ENCODE measurements at places on chromosomes 2 and 18.

DNA sequence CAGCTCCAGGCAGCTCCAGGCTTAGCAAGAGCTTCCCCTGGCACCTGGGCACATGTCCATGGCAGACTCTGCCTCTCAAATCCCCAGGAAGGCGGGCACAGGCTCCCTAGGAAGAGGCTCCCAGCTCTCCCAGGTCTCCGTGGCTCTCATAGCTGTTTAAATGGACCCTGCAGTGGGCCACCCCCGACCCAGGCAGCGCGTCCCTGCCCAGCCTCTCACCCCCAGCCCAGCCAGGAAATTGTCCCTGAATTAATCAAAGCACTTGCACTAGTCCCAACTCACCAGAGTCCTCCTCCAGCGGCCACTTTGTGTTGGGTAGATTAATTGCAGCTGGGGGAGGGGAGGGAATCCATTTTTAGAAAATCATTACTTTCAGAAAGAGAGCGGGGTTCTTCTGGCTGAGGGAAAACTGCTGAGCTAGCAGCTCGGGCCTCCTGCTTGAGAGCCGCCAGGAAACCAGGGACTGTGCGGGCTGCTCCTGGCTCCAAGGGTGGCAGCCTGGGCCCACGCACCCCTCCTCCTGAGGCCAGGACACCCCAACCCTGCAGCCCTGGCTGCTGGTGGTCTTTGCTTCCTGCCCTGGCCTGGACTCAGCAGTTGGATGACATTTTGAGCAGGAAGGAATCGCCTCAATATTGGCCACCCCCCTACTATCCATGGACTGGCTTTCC lies 36.0 kb downstream of the SMAD7 start:
- no peak for DNase-seq

DNA sequence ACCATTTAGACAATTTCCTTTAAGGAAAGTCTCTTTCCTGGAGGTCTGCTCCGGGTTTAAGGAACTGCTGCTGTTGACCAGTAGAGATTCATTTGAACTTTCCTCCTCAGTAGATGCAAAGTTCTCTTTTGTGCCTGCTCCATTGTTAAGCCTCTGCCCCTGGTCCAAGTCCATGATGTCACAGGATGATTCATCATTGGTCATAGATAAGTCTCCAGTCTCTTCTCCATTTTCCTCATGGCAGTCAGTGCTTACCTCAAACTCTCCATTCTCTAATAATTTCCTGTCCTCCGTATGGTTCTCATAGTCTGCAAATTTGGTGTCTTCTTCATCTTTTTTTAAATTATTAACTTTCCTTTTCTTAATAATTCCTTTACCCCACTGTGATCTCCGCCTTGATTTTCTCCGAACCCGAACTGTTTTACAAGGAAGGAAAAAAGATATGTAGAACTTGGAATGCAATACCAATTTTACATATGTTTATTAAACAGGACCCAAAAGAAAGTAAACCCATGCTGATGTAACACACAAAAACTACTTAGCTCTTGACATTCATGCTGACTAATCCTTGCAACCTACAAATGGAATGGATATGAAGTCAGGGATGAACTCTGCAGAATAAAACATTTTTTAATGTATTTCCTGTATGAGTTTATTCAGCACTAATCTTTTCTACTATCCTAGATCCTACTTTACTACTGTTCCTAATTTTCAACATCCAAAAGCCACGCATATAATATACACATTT lies 169.1 kb downstream of the ATAD2B start:
- no peak for DNase-seq

- DNase-seq: no peak
Observed at GRCh38 chr2:86441882-86442641, 891 bp downstream of the KDM3A start.

GRCh38 chr18:60646725-60647124 lies 274.1 kb upstream of the MC4R start:
- no peak for DNase-seq

DNA sequence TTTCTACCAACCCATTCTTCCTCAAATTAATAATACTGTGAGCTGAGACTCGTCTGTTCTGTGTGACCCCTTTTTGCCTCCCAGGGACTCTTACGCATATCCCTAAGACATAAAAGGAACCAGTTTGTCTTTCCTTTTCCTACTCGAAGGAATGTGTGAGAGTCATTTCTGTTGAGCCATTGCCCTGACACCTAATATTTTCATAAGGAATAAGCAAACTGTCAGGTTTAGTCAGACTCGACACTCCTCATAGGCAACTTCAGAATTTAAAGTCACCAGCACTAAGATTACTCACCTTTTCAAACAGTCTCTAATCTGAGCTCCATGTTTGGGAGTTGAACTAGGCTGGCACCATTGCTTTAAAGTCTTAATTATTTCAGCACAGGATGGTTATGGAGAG lies 305.5 kb downstream of the IKZF2 start:
- no peak for DNase-seq

DNA sequence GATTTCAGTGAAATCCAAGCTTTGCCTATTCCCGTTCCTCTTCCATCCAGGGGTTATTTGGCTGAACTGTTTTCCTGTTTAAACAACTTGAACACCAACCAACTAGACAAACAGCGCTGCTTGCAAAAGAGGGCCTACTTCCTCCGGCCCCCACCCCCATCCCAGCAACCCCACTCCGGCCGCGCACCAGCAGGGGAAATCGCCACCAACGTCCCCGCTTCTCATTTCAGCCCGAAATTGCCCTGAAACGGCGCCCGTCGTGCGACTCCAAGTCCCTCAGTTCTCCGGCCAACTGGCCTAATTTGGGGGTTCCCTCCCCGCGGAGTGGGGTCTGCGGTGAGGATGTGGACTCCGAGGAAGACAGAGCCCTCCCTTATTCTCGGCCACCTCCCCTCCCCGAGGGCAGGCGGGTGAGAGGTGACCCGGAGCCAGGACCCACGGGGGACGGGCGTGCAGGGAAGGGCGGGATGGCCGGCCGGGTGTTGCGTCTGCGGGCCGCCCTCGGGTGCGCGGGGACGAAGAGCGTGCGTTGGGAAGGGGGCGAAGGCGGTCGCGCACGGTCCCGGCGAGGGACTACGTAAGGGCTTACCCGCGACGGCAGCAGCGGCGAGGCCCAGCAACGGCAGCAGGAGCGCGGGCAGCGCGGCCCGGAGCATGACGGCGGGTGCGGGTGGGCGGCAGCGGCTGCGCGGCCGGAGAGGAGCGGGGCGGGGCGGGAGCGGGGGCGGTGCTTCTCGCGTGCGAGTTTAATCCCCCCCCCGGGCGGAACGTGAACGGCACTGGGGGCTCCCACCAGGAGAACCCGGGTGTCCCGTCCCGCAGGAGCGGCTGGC lies at the start of gene CD302:
CD302 (minus strand) TSS at position 666 of the 833 bp plus-strand sequence; CDS start at position 656, 10 bp downstream.
- no peak for DNase-seq

DNA sequence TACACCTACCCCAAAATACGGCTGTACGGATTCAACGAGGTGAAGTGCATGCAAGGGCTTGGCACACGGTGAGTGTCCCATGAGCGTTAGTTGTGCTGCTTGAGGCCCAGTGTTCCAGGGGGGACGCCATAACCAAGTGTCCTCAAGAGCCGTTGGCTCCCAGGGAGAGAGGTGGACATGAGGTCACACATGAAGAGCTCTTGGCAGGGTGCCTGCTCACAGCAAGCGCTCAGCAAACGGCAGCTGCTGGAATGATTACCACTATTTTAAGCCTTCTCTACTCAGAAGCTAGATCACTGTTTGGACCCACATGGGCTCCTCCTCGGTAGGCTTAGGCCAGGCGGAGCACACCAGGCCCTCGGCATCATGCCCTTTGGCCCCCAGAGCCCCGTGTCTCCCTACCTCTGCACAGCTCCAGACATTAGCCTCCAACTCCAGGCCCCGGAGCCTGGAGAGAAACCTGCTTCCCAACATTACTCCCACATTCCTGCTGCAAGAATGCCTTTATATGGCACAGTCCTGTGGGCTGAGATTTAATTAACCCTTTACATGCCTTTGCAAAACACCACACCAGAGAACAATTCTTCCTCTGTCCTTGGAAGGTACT lies 68.4 kb upstream of the PPP1CB start:
- no peak for DNase-seq

DNA sequence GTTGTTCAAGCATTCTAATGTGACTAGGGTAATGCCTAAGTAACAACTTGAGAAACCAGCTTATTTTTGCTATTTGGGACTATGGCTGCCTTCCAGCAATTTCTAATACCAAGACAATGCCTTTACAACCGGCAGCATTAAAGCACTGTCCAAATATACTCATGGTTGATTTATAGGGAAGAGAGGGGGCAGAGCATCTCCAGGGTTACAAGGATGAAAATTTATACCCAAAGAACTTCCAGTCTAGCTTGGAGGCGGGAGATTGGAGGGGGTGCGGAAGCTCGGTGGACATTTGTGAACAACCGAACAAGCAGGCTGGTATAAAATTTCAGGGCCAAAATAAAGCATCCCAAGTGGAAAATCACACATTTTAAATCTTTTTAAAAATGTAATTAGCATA lies 294.9 kb upstream of the STON1 start:
- DNase-seq: no peak

DNA sequence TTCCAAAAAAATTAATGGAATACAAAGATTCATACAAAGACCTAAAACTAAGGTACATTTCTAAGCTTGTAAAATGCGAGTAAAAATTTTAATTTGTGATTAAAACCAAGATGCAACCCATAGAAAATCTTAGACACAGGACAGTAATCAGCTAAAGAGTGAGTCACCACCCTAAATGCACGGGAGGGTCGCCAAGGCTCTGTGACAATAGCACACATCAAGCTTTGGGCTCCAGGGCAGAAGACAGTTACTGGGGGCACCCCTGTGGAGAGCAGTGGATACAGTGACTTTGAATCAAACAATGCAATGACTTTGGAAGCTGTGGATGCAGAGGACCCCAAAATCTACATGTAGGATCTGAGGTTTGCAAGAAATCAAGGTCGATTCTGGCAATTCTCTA lies 7.5 kb downstream of the FLACC1 start:
- no peak for DNase-seq

DNA sequence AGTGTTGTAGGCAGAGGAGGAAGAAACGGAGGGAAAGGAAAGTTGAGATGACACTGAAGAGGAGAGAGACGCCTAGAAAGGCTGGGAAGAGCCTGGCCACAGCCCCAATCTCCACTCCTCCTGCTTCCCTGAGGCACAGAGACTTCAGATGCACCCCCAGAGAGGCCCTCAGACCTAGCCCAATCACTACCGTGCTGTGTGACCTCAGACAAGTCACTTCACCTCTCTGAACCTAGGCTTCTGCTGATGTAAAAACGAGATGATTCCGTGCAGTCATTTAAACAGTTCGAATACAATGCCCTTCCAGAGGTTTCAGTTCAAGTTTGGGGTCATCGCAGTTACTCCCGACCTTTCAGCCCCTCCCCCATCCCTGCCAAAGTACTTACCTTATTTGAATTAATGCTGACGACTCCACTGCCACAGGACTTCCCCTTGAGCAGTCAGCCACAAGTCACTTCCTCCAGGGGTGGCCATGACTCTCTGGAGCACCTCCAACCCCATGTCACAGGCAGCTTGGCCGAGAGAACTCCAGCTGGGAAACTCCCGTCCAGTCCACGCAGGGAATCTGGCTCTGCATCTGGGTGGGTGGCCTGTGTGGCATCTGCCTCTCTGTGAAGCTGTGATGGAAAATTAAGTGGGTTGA lies 105.2 kb upstream of the ID2 start:
- no peak for DNase-seq

DNA sequence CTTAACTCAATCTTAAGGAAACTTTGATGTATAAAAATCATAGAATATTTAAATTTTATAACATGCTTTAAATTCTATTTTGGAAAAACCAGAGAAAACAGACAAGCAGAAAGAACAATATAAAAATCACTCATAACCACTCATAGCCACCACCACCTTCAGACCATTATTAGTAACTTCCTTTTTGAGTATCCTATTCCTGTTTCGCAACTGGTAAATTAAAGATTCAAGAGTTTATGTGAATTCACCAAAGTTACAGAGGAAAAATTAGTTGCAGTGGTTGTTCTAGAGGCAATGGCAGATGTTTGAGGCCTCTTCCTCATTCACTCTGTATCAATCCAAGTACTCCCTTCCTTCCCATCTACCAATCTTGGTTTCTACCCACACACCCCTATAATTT lies 49.3 kb upstream of the PROKR1 start:
- no peak for DNase-seq

- no peak for DNase-seq
Observed at GRCh38 chr2:164178835-164179465, 442.3 kb downstream of the GRB14 start.

GRCh38 chr2:52810460-52810859 lies 957.1 kb upstream of the CHAC2 start:
- DNase-seq: no peak

DNA sequence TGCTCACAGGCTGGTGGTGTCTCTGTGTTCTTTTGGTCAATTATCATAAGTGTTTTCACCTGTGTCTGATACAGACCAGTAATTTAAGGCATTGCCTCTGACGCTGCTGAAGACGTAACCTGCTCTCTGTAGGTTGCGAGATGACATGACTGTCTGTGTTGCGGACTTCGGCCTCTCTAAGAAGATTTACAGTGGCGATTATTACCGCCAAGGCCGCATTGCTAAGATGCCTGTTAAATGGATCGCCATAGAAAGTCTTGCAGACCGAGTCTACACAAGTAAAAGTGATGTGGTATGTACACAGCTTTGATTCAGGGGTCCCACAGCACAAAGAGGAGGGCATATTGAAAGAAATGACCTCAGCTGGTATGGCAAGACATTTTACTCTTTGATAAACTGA lies 33.8 kb upstream of the TMEM87B start:
- DNase-seq: no peak

DNA sequence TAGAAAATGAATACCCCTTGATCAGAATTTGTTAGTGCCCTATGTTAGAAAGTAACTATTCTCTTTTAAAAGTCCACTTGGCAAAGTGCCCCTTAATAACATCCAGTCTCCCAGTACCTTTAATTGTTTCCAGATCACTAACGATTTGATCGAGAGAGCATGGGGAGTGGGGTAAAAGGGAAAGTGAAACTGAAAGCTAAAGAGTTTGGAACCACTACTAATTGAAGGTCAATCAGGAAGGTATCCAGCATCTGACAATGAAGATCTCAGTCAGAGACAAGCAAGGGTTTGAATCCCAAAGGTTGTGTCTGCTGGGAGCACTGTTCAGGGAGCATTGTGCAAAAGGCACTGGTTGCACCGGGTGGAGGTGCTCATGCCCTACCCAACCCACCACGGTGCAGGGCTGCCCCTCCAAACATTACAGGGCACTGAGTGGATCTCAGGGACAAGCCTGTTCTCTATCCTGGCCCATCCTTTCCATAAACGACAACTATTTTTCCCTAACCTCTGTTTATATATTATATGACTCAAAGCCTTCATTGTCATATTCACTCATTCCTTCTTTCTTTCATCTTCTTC lies 14.6 kb upstream of the RIT2 start:
- no peak for DNase-seq
